ENCODE measurements at places on chromosomes 11 and 22.

- DNase-seq = peak; percentile 53
These were observed 15.0 kb downstream of the RHOD start for GRCh38 chr11:67071420-67072284.

DNA sequence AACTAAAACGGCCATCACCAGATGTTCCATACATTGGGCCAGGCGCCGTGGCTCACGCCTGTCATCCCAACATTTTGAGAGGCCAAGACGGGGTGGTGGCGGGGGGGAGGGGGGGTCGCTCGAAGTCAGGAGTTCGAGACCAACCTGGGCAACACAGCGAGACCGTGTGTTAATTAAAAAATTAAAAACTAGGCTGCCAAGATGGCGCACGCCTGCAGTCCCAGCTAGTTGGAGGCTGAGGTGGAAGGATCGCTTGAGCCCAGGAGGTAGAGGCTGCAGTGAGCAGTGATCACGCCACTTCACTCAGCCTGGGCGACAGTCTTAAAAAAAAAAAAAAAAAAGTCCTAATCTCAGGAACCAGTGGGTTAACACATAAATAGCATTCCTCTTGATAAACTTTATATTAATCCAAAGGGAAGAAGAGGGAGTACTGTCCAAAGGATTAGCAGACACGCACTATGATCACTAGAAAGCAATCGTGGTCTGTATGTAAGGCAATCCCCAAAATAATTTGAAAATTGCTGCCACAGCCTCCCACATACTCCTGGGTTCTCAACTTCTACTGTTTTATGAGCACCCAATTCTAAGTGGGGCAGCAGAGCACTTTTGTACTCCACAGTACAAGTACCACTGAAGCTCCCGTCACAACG lies 604 bp downstream of the PUS3 start:
- no peak for DNase-seq

DNA sequence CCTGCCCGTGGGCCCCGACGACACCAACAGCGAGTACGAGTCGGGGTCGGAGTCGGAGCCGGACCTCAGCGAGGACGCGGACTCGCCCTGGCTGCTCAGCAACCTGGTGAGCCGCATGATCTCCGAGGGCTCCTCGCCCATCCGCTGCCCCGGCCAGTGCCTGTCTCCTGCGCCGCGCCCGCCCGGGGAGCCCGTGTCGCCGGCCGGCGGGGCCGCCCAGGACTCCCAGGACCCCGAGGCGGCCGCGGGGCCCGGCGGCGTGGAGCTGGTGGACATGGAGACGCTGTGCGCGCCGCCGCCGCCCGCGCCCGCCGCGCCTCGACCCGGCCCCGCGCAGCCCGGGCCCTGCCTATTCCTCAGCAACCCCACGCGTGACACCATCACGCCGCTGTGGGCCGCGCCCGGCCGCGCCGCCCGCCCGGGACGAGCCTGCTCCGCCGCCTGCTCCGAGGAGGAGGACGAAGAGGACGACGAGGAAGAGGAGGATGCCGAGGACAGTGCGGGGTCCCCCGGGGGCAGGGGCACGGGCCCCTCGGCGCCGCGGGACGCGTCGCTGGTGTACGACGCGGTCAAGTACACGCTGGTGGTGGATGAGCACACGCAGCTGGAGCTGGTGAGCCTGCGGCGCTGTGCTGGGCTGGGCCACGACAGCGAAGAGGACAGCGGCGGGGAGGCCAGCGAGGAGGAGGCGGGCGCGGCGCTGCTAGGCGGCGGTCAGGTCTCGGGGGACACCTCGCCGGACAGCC lies 3.8 kb downstream of the MAPK8IP2 start:
- no peak for DNase-seq

GRCh38 chr11:32947978-32948377 lies 55.4 kb downstream of the QSER1 start:
- DNase-seq = no peak

GRCh38 chr11:74185285-74185684 lies 14.2 kb downstream of the PPME1 start:
- DNase-seq = no peak

DNA sequence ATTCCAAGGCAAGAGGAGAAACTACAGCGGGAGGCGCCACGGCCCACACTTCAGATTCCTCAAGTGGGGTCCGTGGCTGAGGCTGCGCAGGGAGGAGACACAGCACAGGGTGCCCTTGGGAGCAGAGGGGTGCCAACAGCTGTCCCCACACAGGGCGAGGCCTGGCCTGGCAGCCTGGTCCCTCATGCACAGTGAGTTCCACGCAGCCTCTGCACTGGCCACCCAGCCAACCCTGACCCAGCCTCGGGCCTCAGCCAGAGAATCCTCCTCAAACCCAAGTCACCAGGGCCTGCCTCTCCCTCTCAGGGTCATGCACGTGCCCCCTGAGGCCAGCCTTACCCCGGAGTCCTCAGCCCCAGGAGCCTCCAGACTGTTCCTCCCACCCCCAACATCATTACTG lies 22.4 kb upstream of the MOB2 start:
- no peak for DNase-seq

GRCh38 chr11:90556026-90556425 lies 333.2 kb upstream of the CHORDC1 start:
- no peak for DNase-seq

- DNase-seq = no peak
These were observed 102.6 kb downstream of the RELT start for GRCh38 chr11:73478737-73479347.

DNA sequence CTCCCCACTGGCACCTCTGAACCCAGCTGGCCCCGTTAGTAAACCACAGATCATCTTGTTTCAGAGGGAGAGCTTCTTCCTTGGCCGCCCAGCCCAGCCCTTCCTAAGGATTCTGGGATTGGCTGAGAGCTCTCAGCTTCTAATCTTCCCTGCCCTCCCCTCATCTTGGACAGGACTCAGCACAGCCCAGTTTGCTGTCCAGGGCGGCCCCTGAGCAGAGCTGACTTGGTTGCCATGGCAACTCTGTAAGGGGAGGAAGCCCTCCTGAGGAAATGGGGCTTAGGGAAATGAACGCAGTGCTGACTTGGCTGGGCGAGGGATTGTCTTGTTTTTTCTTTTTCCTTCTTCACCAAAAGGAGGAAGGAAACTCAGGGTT lies 4.6 kb downstream of the APOL4 start:
- DNase-seq = no peak

GRCh38 chr22:31550871-31551370 lies 54.6 kb downstream of the SFI1 start:
- DNase-seq = no peak

DNA sequence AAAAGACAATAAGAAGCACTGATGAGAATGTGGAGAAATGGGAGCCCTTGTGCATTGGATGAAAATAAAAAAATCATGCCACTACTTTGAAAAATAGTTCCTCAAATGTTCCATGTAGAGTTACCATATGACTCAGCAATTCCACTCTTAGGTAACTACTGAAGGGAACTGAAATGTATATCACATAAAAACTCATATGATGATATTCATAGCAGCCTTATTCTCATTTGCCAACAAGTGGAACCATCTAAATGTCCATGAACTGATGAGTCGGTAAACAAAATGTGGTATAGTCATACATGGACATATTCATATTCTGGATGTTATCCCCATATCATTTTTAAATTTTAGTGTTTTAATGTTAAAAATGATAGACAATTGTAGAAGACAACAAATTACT lies 3.5 kb downstream of the KRTAP5-9 start:
- no peak for DNase-seq

DNA sequence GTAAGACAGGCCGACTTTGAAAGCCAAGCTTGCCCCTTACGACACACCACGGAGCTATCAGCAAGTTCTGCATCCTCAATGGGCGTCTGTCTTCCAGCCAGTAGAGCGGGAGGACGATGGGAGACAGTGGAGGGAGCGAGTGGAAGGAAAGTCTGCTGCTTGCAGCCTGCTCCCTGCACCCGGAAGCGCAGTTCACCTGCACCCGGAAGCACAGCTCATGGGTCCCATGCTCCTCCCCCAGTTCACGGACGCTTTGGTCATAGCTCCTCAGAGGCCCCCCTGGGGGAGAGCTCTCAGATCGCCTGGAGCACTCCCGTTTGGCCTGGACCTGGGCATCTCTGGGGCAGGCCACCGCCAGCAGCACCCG lies 51.3 kb downstream of the FBLN1 start:
- DNase-seq = no peak

DNA sequence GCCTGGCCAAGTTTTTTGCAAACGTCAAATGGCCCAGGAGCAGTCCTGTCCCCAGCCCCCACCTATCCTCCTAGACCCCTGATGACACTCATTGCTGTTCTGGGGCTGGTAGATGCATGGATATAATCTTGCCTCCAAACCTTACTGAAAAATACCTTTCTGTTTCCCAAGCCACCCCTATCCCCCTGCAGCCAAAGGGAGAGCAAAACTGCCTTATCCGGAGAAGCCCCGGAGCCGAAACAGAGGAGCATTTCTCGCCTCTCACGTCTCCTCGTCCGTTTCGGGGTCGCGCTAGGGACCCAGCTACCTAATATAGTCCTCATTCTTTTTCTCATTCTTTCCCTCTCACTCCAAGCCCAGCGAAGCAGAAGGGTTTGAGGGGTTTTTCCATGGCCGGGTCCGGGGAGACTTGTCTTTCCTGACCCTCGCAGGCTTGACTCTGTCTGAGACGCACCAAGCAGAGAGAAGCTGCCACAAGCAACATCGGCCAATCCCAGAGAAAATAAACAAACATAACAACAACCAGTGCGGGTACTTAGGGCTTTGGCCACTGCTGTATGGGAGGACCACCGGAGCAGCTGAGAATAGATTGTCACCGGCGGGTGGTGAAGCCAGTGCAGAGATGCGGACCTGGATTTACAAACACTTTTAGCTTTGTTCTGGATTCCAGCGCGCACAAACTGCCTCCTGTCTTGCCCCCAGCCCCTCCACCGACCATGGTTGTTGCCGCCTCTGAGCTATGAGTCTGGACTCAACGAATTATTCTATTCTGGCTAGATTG lies 1.6 kb downstream of the BSX start:
- no peak for DNase-seq

DNA sequence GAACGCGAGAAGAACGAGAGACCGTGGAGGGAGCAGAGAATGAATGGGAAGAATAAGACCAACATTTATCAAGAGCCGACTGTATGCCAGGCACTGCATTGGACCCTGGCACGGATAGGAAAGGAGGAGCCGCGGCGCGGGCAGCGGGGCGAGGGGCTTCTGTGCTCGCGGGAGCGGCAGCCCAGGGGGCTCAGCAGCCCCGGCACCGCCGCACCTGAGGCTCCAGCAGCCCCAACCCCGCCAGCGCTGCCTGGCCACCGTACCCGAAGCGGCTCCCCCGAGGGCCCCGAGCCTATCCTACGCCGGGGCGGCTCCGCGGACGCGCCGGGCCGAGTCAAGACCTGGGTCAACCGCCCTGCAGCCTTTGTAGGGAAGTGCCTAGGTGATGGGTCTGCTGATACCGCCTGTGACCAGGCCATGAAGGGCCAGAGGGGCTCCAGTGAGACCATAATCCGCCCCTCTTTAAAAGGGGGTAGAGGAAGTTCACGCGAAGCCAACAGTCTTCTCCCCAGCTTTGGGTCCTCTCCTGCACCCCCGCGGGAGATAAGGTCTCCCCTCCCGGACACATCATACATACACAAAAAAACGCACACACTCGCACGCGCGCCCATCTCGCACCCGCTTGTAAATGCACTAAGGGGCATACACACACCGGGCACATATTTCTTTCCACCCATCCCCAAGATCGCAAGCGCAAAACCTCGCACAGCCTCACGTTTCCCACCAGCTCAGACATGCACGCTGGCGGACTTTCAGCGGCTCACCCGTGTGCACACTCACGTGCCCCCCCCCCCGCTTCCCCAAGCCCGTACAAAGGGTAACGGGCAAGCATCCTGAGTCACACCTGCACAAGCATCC lies 935 bp upstream of the RTN4RL2 start:
- DNase-seq = peak; percentile 13

- no peak for DNase-seq
These were observed 1.2 kb downstream of the PDGFB start for GRCh38 chr22:39243439-39244135.

Data from activated effector memory CD4-positive, alpha-beta T cell treated with Interleukin-2 at 50 U/mL for 16 hours (primary cell).